ENCODE measurements at places on chromosomes 7 and 10.

GRCh38 chr10:127556916-127557315 lies 7.8 kb downstream of the NPS start:
- DNase-seq: peak; percentile 16

- peak; percentile 68 for DNase-seq
Observed at GRCh38 chr7:123749537-123749857, 694 bp upstream of the WASL start.

- no peak for DNase-seq
Observed at GRCh38 chr10:128545216-128545615, 419.0 kb upstream of the MKI67 start.

DNA sequence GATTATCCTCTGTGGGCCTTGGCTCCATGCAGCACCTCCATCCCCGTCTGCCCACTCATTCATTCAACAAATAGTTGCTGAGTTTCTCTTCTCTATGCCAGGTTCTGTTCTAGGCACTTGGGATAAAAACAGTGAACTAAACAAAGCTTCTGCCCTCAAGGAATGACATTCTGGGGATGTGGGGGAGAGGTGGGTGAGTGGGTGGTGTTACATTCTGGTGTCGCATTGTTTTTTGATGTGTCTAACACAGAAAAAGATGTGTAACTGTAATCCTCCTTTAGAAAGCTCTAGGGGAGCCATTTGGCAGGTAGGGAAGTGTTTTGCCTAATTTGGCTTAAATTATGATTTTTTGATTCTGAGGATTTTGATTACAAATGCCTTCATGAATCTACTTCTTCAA lies 21.4 kb downstream of the AUTS2 start:
- no peak for DNase-seq

GRCh38 chr10:96642973-96643372 lies 56.2 kb upstream of the TM9SF3 start:
- peak; percentile 32 for DNase-seq

DNA sequence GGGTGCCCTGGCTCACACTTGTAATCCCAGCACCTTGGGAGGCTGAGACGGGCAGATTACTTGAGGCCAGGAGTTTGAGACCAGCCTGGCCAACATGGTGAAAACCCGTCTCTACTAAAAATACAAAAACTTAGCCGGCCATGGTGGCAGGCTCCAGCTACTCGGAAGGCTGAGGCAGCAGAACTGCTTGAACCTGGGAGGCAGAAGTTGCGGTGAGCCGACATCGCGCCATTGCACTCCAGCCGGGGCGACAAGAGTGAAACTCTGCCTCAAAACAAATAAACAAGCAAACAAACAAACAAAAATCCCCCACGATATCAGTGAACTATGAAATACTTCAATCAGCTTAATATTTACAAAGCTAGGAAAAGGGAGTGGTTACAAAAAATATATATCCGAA lies 382.3 kb upstream of the KCND2 start:
- no peak for DNase-seq

DNA sequence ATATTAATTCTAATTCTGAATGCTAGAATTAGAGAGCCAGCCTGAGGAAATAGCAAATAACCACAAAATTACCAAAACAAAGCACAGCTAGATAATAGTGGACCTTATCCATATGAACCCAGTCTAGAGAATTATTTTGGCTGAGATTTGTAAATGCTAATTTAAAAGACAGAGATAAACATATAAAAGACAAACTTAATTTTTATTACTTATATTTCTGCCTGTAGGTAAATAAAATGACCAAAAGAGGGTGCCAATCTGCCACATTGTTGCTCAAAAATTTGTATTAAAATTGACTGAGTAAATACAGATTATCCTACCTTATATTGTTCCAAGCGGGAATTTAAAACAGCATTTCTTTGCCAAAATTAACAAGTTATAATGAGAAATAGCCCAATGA lies 20.2 kb downstream of the RTKN2 start:
- DNase-seq: no peak

DNA sequence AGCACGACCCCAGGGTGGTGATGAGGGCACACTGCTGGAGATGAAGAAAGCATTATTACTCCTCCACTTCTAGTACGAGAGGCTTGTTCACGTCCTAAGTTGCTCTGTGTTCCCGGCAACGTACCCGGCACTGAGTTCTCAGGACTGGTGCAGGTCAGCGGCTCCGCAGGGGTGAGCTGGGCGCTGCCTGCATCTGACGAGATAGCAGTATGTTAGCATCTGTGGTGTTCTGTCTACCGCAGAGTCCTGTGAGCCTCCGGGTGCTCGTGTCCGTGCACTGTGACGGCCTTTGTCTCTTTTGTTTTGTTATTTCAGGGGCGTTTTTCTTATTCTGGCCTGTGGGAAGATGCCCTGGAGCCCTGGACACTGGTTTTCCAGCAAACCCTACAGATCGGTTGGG lies 507.8 kb downstream of the DNAJB6 start:
- DNase-seq: no peak

GRCh38 chr7:79461660-79462059 lies 8.2 kb upstream of the MAGI2 start:
- peak; percentile 39 for DNase-seq

DNA sequence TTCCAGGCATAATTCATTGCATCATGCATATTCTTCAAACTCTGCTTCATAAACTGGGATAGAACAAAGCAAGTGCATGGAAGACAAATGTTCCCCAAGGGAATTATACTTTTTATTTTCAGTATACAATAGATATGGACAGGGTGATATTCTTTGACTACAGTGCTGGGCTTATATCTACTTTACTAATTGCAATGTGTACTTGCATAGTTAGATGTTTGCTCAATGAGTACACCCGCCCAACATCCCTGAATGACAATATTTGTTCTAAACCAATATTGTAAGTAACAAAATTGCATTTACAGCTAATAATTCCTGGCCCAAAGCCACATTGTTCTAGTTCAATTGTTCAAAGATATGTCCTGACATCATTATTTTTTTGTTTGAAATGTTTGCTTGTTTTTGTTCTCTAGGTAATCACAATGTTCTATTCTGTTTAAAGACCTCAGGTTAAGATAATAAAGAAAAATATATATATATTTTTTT lies 171.4 kb downstream of the PTN start:
- DNase-seq: no peak

DNA sequence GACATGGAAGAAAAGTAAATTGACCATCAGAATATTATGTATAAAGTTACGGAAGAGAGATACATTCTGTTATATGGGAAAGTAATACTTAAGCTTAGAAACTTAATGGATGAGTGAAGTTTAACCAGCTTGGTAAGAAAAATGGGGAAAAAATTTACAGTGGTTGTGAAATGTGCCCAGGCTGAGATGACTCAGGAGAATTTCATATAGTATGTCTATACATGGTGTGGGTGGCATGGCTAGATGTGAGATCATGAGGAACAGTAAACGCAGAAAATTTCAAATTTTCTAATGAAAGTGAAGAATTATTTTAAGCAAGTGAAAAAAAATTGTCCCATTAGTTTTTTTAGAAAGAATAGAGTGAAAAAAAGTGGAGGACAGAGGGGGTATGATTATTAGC lies 552.5 kb upstream of the SORCS1 start:
- DNase-seq: no peak

DNA sequence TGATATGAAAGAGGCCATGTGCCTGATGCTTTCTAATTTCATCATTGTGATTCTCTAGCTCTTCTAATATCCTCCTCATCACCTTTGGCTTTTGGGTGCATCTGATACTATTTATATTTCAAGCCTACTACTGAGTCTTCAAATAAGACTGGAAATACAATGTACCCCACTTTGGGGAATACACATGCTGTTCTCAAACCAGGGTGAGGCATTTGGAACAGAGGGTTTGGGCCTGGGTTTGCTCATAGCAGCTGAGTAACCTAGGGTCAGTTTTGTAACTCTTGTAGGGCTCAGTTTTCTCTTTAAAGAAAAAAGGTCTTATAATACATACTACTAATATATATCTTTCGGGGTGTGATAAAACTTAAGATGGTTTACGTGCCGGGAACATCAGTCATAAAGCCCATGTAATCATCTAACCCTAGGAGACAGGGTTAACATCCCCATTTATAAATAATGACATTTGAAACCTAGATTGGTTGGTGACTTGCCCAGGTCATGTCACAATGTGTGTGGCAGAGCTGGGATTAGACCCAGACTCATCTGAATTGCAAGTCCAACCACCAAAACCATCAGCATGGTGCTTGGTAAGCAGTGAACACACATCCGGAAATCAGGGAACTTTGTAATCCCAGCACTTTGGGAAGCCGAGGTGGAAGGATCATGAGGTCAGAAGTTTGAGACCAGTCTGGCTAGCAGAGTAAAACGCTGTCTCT lies 23.0 kb downstream of the AKR1B15 start:
- no peak for DNase-seq

- DNase-seq: no peak
Observed at GRCh38 chr10:86522510-86522855, 891 bp upstream of the WAPL start.

DNA sequence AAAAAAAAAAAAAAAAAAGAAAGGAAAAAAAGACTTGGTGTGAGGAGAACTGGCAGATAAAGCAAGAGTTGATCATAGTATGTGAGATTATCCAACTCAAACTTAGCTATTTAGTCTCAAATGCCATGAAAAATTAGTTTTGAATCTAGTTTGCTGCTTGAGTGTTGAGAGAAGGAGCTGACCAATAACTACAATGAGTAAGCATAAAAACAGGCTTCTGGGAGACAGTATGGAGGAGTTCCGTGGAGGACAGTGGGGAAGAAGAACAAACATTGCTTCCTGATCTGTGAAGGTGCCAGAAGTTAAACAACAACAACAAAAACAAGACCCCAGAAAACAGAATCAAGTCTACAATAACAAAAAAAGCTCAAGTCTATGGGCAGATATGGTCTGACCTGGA lies 317.1 kb upstream of the POT1 start:
- no peak for DNase-seq

DNA sequence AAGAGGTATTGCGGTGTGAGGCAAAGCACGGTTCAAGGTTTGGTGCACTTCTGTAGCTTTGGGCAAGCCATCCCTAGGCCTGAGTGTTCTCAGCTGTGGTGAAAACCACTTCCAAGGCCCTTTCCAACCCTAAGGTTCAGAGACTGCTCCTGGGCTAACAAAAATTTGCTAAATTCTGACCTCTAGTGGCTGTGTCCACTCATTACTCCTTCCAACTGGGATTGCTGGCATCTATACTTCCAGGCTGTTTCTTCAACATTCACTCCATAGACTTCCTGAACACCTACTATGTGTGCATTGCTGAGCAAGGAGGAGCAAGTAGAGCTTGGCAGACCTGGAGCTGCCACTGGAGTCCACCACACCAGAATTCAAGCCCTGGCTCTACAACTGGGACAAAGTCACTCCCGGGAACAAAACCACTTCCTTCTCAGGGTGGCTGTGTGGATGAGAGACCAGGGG lies 29.3 kb upstream of the SH3PXD2A start:
- DNase-seq: peak; percentile 76

DNA sequence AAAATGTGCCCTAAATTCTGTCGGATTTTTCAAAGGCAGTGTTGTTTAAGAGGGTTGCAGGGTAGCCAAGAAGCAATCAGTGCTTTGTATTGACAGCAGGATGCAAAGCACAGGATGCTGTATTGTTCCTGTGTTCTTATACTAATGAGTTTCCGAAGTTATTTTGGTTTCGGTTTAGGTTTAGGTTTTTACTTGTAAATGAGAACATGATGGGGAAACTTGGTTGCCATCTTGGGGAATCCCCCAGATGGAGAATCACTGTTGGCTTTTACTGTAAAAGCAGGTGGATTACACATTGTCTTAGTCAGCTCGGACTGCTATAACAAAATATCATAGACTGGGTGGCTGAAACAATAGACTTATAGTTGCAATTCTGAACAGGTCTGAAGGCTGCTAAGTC lies 72.1 kb downstream of the INHBA start:
- no peak for DNase-seq

- DNase-seq: peak; percentile 42
Observed at GRCh38 chr7:151680810-151681209, 161.1 kb upstream of the RHEB start.

- peak; percentile 28 for DNase-seq
Observed at GRCh38 chr7:107147464-107148393, 21.1 kb upstream of the HBP1 start.

- DNase-seq: no peak
Observed at GRCh38 chr7:34392972-34393371, 265.0 kb upstream of the NPSR1 start.

GRCh38 chr7:76133839-76134238 lies 67.9 kb upstream of the SRRM3 start:
- DNase-seq: no peak

- no peak for DNase-seq
Observed at GRCh38 chr10:29962166-29962850, 97.1 kb downstream of the JCAD start.

DNA sequence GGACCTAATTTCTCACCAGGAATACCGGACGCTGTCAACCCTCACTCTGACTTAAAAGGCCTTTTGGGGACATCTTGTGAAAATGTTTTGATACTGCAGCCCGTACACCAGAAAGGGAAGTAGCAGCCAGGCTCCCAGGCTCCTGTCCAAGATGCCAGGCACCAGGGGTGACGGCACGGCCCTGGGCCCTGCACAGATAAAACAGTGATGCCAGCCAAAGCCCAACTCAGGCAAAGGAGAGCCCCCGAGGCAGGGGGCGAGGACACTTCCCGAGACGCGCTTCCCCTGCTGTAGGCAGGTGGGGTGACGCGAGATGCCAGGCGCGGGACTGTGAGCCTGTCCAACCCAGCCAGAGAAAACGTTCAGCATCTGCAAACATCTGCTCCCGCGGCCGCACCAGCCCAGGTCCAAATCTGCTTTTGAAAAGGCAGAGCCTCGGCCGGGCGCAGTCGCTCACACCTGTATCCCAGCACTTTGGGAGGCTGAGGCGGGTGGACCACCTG lies 15.7 kb downstream of the ZFAND2A start:
- DNase-seq: peak; percentile 50

- peak; percentile 94 for DNase-seq
Observed at GRCh38 chr7:149872419-149873073, 1.2 kb upstream of the ATP6V0E2 start.

- no peak for DNase-seq
Observed at GRCh38 chr10:101351477-101351876, 2.5 kb upstream of the BTRC start.

- DNase-seq: peak; percentile 52
Observed at GRCh38 chr10:6204063-6204340, 1.3 kb downstream of the PFKFB3 start.

DNA sequence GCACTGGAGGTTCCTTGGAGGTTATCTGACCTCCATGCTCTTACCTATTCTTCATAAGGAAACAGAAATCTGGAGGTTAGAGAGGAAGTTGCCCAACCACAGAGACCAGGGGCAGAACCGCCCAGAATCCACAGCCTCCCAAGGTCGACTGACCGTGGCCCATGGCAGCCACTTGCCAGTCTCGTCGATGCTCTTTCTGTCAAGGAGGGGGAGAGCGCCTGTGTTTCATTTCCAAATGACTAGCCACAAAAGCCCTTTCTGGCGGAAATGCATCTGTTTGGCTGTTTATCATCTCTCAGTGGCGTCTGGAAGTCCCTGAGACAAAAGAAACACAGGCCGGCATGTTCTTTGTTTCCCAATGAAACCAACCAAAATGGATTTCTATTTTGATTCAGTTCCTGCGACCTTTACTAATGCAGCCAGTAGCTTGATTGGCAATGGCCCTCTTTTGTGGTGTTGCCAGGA lies 2.9 kb downstream of the RAMP3 start:
- no peak for DNase-seq

GRCh38 chr10:47449102-47449978 lies 34.6 kb downstream of the ANXA8 start:
- DNase-seq: no peak
